Stimulated activated CD8-positive, alpha-beta memory T cell treated with anti-CD3 and anti-CD28 coated beads, Interleukin-15, amount 100 ng/mL, for 24 hours (primary cell): ENCODE measurements at places on chromosomes 1 and 21.

DNA sequence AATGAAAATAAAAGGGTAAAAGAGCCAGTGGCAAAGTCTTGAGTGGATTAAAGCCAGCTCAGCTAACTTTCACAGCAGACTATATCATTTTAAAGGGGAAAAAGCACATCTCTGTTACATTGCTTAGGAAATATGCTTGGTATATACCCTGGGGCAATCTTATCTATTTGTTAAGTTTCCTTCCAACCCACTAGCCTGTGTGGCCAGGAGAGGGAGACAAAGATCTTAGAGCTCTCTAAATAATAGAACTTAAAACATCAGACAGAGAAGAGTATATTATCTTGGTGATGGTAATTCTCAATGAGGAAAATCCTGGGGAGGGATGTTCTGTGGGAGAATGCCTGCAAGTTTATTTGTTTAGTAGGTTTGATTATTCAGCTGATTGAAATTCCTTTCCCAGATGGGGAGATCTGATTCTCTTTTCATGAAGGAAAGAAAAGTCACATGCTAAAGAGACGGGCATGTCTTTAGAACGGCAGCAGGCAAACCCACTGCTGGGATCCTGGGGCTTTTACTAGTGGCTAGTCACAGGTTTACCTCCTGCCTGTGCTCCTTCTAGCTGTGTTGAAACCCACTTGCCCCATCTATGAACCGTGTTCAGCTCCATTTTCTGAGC, 3.6 kb downstream of the KCNE2 start:
- no peak for DNase-seq

DNA sequence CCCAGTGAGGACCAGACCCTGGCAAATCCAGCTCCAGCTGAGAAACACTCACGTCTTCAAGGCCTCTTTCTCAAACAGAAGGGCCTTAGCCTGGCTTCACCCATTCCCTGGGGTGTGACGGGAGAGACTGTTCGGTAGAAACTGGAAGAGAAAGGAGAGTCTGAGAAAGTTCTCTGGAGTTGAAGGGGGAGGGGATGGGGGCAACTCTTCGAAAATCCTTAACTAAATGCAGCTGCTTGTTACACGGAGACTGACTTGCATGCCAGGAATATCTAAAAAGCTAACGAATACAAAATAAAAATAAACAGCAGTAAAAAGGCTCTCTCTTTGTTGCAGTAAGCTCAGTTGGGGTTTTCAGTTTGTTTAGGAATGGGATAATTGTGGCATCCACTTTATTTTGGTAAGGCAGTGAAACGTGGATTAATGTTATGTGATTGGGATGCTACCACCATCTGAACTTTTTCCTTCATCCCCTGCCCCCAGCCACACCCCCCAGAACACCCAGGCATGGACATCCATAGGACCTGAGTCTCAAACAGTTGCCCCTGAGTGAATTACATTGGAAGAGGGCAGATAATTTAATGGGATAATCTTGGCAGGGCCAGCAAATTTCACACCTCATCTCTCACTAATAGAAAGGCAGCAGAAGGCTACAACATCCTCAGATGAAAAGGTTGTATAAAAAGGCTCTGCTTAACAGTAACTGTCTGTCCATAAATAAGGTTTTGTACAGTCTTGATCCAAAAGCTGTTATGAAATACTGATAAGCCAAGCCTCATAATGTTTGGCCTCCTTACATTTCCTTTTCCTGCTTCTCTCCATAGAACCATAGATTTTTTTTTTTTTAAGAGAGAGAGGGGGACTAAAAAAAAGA, 5.8 kb downstream of the ROR1 start:
- DNase-seq = no peak

DNA sequence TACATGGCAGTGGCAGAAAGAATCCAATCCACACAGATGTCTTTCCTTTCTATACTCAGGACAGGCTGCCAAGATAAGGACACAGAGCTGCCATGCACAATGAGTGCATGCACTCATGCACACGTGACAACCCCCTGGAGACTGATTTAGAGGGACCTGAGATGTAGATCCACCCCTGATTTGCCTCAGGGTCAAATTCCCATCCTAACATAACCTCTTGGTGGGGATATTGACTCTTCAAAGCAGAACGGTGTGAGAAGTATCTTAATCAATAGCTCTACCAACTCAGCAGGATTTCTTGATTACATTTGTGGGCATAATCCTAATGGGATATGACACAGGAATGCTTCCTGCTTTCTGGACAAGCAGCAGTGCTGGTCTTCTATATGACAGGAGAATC, 125.2 kb upstream of the DSCAM start:
- DNase-seq = no peak

- DNase-seq = no peak
Observed at GRCh38 chr1:70517444-70517843, 106.4 kb downstream of the CTH start.

GRCh38 chr1:118110580-118110979, 74.4 kb downstream of the SPAG17 start:
- no peak for DNase-seq

DNA sequence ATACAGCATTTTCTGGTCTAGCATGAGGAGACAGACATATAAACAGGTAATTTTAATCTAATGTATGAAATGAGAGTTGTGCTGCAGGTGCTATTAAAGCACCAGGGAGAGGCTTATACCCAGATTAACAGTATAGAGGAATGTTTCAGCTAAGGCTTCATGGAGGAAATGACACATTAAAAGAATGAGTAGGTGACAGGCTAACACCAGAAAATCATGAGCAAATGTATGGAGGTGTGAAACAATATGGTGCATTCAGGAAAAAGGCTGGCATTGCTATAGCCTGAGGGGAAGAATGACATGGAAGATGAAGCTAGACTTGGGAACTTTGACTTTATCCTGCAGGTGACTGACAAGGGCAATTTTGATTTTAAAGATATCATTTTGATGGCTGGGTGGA, 7.0 kb downstream of the ARPC5 start:
- no peak for DNase-seq

DNA sequence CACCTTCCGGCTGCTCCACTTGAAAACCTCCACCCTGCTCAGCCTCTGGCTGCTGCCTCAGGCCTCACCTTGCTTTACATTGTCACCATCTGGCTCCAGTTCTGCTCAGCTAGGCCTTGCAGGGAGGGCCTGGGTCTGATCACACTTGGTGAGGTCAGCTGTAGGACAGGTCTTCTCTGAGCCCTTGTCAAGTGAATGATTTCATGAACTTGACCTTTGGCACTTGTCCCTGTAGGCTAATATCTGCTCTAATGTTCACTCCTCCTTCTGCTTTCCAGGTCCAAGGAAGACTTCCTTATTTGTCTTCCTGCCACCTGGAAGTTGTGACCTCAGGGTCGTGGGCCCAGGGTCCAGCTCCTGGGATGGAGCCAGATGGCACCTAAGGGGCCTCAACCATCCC, 41.4 kb downstream of the PTPRF start:
- DNase-seq = no peak

GRCh38 chr1:8825985-8826481, 8.6 kb upstream of the RERE start:
- DNase-seq = no peak

GRCh38 chr1:62294261-62294660, 25.0 kb downstream of the KANK4 start:
- DNase-seq = no peak

DNA sequence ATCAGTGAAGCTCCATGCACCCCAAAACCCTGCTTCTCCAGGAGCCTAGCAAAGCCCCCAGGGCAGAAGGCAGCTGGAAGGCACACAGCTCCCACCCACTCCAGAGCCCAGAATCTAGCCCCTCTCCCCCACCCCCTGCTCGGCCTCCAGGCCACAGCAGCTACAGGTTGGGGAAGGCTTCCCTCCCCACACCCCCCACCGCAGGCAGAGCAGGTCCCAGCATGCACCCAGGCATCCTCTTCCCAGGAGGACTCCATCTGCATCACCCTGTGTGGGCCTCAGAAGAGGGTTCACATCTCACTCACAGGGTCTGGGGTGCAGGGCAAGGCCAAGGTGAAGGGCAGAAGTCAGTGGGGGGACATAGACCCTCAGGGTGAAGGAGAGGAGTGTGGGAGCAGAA, 719 bp downstream of the S100A14 start:
- DNase-seq = no peak

- no peak for DNase-seq
Observed at GRCh38 chr1:112105557-112105956, 116.1 kb upstream of the KCND3 start.

- DNase-seq = no peak
Observed at GRCh38 chr21:44524414-44525371, 15.3 kb downstream of the KRTAP10-1 start.

GRCh38 chr21:42939582-42940413, 14.4 kb upstream of the ERVH48-1 start:
- DNase-seq = no peak

GRCh38 chr1:38587766-38588165, 271.8 kb downstream of the RRAGC start:
- DNase-seq = no peak

DNA sequence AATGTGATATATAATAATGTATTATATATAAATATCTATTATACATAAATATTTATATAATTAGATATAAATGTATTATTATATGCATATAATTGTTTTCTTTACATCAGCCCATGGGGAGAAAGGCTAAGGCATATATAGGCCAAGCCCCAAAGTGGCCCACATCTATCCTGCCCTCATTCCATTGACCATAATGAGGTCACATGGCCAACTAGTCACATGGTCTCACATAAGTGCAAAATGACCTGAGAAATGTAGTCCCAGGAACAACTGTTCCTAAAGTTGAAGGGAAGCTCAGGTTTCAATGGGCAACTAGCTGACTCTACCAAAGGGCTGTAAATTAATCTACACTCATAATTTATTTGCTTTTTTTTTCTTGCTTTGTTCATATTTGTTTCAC, 14.5 kb upstream of the CCDC185 start:
- no peak for DNase-seq
